ENCODE measurements at places on chromosomes 4 and X.
A peak's percentile ranks its signal among the peaks of the same experiment; 100 is the strongest.

DNA sequence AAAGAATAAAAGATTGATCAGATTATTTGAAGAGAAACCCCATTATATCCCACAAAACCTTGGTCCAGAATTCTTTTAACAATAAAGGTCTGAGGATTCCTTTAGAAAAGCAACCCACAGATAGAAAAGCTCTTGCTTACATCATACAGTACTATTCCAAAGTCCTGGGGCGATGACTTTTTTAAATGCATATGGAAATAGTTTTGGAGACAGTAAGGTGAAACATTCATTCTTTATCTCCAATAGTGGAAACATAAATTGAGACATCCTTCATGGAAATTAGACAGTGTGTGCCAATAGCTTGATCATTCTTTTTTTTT lies 85.7 kb upstream of the UCP1 start:
- peak; percentile 38 for DNase-seq

- DNase-seq, result no peak
Measured at GRCh38 chr4:92362028-92362427, 58.3 kb downstream of the GRID2 start.

DNA sequence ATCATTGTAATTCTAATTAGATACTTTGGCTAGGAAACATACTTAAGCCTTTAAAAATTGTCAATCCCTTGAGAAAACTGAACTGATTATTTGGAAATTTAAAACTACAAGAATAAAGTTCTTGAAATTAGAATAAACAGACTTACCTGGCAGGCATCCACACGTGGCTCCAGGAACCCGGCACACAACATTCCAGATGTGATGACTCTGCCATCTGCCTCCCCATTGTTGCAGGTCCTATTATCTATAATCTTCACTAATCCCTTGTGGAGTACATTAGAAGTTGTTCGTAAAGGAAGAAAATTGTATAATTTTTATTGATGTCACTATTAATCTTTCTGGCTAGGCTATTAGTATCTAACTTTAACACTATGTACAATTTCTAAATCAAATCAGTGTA lies 16.2 kb upstream of the GNRHR start:
- DNase-seq, result no peak

DNA sequence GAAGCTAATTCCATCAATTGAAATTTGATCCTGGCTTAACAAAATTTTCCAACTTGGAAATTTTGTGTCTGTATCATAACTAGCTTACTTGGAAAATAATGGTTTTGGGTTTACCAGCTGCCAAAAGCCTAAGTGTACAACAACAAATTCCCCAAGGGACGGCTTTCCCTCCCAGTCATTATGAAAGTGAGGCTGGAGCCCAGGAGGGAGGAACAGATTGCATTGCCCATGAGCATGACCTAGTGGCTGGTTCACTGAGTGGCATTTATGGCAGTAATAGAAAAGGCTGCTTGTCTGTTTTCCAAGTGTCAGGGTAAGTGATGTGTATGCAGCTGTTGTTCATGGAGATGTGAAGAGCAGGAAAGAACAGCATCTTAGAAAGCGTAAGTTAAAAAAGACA lies 70.8 kb upstream of the HHIP start:
- no peak for DNase-seq

GRCh38 chrX:84335121-84335520 lies 147.1 kb upstream of the RPS6KA6 start:
- DNase-seq, result no peak

DNA sequence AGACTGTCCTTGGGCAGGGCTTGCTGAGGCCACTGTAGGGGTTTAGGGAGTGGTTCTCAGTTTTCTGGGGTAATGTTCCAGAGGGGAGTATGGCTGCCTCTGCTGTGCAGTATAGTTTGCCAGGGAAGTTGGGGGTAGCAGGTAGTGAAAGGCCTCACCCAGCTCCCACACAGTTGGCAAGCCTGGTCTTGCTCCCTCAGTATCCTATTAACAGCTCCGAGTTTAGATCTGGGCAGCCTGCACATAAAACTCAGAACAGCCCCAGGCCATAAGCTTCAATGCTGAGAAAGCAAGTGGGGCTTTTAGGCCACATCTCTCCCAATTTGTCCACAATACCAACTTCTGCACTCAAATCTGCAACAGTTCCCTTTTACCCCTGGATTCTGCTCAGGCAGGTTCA lies 205.2 kb downstream of the GALNTL6 start:
- DNase-seq, result no peak

DNA sequence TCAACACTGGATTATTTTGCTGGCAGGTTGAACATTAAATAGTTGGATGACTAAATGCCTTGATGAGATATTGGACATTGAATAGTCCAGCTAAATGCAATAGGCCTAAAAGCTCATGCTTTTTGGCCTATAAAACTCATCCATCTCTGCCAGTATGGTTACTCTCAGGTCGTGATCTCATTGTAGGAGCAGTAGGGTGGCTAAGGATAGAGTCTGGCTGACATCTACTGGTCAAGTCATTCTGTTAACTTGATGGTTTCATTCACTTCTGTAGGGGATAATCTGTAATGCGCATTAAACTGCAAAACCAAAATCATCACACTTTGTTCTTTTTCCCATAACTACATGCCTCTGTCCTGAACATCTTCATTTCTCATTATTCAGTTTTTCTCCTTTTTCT lies 227.0 kb downstream of the DKK2 start:
- DNase-seq, result peak; percentile 84

DNA sequence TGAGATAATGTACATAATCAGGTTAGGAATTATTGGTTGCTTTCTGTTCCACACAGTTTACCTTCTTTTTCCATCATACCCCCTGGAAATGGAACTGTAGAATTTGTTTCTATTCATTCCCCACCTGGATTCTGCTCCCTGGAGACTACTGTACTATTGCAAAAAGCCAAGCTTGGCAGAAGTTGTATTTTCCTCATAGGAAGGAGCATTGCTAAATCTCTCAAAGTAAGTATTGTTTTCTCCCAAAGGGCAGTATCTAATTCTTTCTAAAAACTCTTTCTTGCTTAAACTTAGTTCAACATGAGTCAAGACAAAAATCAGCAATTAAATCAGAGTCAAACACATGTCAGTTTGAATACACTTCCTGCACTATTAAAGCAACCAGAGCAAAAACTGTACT lies 136.2 kb downstream of the CDS1 start:
- peak; percentile 35 for DNase-seq

GRCh38 chr4:143921181-143921580 lies 15.8 kb upstream of the GYPE start:
- no peak for DNase-seq

DNA sequence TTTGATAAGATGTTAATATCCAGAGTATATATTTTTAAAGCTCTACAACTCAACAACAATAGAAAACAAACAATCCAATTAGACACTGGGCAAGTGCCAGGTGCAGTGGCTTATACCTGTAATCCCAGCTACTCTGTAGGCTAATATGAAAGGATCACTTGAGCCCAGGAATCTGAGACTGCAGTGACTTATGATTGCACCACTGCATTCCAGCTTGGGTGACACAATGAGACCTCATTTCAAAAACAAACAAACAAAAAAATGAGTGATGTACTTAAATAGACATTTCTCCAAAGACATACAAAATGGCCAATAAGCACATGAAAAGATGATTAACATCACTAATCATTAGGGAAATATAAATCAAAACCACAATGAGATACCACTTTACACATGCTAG lies 356.8 kb upstream of the PCDH10 start:
- DNase-seq, result no peak

GRCh38 chrX:77719388-77719787 lies 66.6 kb downstream of the ATRX start:
- no peak for DNase-seq
